Activated CD4-positive, alpha-beta T cell treated with anti-CD3 and anti-CD28 coated beads for 48 hours (primary cell): ENCODE measurements at places on chromosomes 12 and 14.

DNA sequence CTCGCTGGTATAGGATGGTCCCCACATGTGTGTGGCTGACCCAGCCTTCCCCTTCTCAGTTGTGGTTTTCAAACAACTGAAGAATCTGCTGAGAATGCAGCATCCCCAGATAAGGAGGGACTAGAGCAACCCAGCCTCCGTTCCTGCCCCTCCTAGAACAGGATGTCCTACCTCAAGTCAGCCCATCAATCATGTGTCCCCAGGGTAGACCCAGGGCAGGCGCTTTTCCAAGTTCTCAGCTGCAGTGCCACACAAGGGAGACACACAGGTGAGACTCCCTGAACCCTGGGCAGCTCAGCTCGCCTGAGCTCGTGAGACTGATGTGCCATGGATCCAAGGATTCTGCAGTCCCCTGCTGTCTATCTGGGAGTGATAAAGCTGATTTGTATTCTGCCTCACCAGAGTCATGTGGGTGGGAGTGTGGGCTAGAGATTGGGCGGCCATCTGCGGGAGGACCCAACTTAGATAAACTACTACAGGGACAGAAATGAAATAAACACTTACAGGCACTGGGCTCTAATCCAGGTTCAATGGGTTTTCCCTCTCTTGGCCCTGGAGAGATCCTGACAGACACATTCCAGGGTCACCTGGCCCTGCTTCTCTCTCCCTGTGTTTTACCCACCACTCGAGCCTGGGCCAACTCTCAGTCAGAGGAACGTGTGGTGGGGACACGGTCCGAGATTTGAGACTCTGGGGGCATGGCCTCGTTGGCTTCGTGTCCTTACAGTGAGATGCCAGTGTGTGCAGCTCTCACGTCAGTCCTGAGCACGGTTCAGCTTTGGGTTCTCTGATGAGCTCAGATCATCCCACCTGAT lies 303.5 kb upstream of the SFSWAP start:
- DNase-seq, result no peak

- no peak for DNase-seq
Observed at GRCh38 chr12:81222846-81223592, 145.1 kb downstream of the ACSS3 start.

GRCh38 chr14:61553730-61554641 lies 141.3 kb upstream of the HIF1A start:
- DNase-seq, result no peak

DNA sequence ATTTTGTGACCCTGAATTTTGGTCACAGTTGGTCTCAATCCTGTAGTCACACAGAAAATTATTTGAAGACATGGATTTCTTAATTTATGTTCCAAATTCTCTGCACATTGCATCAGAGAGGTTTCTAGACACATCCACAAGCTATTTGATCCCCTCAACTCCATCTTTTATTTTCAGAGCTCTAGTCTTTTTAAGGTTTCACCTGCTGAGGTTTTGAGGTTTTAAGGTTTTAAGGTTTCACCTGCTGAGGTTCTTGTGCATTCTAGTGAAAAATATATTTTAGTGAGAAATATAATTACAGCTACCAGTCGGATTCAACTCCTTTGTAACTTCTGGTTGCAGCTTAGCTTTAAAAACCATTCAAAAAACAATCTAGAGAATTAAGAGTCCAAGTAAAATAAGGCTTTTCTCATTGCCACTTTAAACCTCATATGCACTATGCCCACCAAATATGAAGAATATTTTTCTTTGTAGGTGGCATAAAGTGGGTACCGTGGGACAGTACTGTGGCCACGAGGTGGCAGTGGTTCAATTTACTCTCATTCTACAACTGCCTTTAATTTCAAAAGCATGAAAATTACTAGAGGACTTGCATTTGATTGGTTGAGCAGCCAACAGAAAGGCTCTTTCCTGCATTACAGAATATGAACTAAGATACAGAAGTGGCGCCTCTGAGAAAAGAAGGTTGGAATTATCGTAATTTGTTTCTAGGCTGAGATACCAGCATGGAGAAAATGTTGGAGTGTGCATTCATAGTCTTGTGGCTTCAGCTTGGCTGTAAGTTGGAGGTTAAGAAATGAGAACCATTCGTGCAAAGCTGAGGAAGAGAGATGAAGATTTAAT lies 366.5 kb upstream of the OR4E1 start:
- DNase-seq, result peak; percentile 52

- DNase-seq, result no peak
Observed at GRCh38 chr14:91267965-91268437, 23.5 kb upstream of the GPR68 start.

GRCh38 chr12:113987261-113988063 lies 21.3 kb upstream of the RBM19 start:
- no peak for DNase-seq

DNA sequence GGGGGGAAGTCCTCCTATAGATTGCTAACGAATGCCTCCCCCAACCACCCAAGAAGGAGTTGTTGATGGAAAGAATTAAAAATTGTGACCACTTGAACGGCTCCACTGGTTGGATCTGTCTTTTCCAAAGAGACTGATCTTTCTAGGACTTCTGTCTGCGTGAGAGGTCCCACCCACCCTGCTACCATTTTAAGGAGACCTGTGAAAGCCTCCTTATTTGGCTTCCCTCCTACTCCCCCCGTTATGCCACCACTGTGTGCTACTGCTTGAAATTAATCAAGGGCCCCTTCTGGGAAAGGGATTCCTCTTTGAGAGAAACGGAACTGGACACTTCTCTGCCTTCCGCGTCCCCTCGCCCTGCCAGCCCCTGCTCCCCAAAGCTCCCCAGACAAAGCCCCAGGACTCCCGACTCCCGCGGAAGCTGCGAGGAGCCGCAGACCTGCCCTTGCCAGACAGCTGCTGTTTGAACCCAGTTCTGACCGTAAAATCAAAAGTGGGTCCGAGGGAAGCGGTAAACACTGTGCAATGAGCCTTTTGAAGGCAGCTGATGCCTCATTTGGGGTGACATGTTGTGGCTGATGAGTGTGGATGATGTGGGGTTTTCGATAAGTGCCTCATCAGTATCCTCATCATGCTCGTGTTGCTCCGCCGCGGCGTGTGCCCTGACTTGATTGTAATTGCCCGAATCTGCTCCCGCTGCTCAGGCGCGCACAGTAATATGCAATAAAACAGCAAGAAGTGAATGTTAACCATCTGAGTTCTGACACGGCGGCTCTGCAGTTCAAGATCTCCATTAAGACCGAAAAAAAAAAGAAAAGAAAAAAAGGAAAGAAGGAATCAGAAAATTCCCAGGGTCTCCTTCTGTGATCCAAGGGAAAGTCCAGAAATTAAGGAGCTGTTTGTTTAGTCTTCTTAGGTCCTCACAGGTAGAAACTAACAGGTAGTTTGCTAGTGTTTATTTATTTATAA lies 48.2 kb downstream of the MBIP start:
- peak; percentile 57 for DNase-seq

GRCh38 chr14:52121441-52121840 lies 52.6 kb upstream of the NID2 start:
- no peak for DNase-seq

- DNase-seq, result no peak
Observed at GRCh38 chr12:32574585-32574984, 104.5 kb upstream of the DNM1L start.

DNA sequence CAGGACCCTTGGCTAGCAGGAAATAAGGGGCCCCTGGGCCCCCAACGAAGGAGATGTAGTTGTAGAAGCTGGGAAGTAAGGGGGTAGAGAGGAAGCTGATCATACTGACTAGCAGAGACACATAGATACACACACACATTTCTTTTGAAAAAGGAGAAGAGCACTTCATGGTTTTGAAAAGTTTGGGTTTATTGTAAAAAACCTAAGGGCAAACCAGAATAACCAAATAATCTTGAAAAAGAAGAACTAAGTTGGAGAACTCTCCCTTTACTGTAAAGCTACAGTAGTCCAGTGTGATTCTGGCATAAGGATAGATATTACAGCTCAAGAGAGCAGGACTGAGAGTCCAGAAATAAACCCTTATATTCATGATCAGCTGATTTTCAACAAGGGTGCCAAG lies 5.8 kb upstream of the HCAR3 start:
- no peak for DNase-seq

- no peak for DNase-seq
Observed at GRCh38 chr12:108333898-108334699, 5.0 kb downstream of the CMKLR1 start.

- DNase-seq, result peak; percentile 34
Observed at GRCh38 chr14:24233538-24233866, 773 bp downstream of the GMPR2 start.

DNA sequence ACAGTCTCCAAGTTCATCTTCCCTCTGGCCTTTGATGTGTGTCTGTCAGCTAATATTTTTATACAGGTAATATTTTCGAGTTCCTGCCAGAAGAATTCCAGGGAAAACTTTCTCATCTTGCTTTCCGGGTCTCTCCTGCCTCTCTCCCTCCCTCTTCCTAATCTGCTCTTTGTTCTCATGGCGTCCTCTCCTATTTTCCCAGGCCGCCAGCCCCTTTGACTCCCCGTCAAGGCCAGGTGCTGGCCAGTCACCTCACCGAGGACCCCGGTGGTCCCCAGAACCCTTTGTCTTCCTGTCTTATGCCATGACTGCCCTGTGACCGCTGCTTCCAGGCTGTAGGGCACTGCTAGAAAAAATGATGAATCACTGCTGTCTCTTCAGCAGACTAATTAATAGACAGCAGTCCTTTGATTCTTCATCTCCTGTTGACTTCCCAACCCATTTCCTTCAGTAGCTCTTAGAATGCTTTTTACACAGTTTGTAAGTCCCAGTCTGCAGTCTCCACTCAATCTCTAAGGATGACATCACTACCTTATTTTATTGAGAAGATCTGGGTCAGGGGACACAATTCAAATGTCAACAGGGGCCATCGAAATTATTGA lies 40.7 kb downstream of the PPFIBP1 start:
- no peak for DNase-seq

DNA sequence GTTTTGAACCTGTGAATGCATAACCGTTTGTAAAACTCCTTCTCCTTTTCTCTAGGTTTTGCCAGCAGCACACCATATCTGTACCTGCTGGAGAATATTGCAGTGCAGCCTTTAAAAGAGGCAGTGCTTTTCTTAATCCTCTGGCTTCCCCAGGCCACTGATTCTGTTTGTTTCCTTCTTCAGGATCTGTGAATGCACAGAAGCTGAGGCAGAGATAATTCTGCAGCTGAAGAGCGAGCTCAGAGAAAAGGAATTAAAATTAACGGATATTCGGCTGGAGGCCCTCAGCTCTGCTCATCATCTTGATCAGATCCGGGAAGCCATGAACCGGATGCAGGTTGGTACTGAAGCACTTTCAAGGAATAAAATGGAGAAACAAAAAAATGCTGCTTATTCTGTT lies 348.7 kb downstream of the NAV3 start:
- DNase-seq, result no peak

DNA sequence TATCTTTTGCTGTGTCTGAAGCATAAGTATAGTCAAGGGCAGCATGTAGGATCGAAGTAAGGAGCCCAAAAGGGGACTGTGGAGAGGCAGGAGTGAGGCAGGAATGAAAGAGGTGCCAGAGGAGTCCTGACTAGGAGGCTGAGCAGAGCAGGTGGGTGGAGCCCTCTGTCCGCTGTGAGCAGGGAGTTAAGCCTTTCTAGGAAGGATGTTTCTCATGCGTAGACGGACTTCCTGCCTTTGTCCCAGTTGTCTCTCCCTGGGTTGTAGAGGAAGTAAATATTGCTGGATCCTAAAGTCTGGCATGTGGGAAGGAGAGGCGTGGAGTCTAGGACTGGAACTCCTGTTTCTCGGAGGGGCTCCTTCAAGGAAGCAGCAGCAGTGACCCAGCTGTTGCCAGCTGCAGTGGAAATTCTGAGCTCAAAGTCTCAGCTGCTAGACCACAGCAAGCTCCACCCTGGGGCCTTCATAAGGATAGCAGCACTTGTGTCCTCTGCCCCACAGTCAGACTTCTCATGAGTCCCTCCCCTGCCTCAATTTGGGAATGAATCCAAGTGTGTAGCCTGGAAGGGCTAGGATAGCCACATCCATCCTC lies 44.0 kb downstream of the RBMS2 start:
- peak; percentile 50 for DNase-seq

GRCh38 chr12:19712041-19712440 lies 272.7 kb downstream of the AEBP2 start:
- DNase-seq, result no peak

DNA sequence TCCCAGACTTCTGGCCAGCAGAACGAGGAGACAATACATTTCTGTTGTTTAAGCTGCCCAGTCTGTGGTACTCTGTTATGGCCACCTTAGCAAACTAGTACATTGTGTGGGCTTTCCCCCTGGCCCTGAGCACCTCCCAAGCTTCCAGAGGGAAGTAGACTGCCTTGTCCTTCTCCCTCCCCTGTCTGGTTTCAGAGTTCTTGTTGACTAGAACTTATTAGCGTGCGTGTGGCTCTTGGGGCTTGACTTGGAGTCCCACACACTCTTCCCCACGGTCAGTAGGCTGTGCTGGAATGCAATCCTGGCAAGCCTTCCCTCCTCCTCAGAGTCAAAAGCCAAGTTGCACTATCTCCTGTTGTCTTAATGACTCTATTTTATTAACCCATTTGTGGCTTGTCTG lies 27.7 kb downstream of the FBLN5 start:
- no peak for DNase-seq

DNA sequence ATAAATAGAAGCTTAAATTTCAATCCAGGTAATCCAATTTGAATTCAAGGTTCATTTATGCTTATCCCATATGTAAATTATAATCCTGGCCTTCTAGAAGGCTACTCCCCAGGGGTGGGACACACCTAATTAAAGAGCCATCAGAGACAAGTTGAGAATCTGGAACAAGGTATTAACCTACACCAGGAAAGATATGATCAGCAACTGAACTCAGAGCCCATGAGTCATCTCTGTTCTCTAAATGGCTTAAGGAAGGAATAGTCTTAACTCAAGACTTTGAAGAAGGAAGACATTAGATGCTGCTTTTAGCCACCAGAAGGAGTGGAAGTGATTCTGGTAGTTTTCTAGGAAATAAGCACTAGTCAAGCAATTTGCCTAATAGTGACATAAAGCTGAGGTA lies 88.0 kb downstream of the KIF21A start:
- DNase-seq, result no peak

DNA sequence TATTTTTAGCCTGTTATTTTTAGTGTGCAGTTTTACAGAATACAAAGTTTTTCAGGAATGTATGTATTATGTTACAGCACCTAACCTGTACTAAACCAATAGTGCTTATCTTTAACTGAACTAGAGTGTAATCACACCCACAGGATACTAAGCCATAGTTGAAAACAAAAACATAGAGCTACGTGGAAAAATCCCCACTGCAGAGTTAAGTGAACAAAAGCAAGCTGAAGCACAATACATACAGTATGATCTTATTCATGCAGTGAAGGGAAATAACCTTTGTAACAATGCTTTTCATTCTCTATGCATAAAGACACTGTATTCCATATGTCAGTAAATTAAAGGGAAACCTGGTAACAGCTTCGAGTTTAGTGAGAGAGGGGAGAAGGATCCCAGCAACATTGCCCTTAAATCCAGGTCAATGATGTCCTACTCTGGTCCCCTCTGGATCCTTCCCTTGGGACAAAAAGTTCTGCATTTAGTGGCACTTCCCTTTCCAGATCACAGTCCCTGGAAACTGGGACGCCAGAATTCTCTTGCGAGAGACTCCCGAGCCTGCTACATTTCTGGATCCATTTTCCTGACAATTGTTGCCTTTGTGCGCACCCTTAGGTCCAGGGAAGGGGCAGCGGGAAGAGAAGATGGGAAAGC lies 121.3 kb upstream of the CCND2 start:
- no peak for DNase-seq
